Upper lobe of left lung (tissue), 6 donors: ENCODE measurements at places on chromosomes 5 and 9.

GRCh38 chr9:105251733-105252404 lies 7.4 kb downstream of the SLC44A1 start:
- H3K27ac ChIP-seq: no peak overlapping the region
- no peak overlapping the region for H3K4me3 ChIP-seq
- DNase-seq: no peak
- H3K27me3 ChIP-seq: no peaks in the 10 kb centered on the region

DNA sequence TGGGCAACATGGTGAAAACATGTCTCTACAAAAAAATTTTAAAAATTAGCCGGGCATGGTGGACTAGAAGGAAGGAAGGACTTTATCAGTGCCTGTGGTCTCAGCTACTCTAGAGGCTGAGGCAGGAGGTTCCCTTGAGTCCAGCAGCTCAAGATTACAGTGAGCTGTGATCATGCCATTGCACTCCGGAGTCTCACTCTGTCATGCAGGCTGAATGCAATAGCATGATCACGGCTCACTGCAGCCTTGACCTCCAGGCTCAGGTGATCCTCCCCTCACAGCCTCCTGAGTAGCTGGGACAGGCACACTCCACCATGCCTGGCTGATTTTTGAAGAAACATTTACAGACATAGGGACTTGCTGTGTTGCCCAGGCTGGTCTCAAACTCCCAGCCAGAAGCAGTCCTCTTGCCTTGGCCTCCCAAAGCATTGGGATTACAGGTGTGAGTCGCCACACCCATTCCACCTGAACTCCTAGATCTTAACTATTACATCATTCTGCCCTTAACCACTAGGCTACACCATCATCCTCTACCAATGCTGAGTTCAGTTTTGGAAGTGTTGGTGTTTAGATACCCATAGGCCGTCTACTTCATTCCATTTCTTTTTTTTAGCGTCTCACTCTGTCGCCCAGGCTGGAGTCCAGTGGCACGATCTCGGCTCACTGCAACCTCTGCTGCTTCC lies 2.0 kb upstream of the URM1 start:
- no peak for DNase-seq
- no peaks in the 10 kb centered on the region for H3K27me3 ChIP-seq
- peaks cover 27% of the 10 kb centered on the region for H3K4me1 ChIP-seq
- H3K4me3 ChIP-seq: no peak overlapping the region
- no peak overlapping the region for H3K27ac ChIP-seq

GRCh38 chr5:91898019-91898418 lies 514.9 kb upstream of the ARRDC3 start:
- H3K4me3 ChIP-seq: no peak overlapping the region
- no peak for DNase-seq
- H3K27ac ChIP-seq: no peak overlapping the region
- no peaks in the 10 kb centered on the region for H3K27me3 ChIP-seq
- H3K36me3 ChIP-seq: no peaks in the 10 kb centered on the region

DNA sequence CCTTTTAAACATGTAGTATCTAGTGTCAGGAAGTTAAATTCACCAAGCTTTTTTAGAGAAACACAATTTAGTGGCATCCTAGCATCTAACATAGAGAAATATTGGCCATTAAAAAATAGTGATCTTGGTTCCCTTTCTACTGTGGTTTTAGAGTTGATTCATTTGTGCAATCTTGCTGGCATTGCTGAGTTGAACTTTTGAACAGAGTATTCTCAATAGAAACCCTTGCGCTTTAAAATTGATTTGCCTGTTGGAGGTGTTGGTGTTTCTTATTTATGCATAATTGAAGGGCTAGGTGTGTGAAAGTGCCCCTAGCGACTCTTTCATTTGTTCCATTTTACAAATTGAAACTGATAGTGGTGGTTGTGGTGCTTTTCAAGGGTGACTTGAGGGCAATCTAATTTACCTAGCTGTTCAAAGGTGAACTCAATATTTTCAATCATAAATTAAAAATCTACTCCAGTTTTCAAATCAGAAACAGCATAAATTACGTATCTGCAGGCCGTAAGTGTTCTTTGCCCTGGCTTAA lies 73.0 kb upstream of the MPDZ start:
- DNase-seq: no peak
- no peaks in the 10 kb centered on the region for H3K36me3 ChIP-seq
- no peaks in the 10 kb centered on the region for H3K27me3 ChIP-seq
- H3K4me1 ChIP-seq: no peaks in the 10 kb centered on the region
- no peak overlapping the region for H3K4me3 ChIP-seq

DNA sequence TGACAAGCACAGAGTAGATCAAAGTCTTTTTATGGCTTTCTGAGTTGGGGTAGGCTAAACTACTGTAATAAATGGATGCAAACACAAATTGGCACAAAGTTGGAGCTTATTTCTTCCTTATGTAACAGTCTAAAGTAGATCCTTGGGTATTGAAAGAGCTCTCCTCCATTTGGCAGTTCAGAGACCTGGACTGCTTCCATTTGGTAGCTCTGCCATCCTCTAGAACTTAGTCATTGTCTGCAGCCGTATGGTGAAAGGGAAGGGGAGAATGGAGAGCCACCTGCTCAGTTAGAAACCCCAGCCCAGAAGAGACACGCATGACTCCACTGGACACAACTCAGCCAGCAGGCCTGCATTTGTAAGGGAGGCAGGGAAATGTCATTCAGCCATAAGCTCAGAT lies 345.0 kb downstream of the DMAC1 start:
- no peaks in the 10 kb centered on the region for H3K27me3 ChIP-seq
- no peak overlapping the region for H3K4me3 ChIP-seq
- no peak for DNase-seq
- no peaks in the 10 kb centered on the region for H3K36me3 ChIP-seq

GRCh38 chr9:90783552-90783951 lies 18.1 kb upstream of the SYK start:
- H3K4me3 ChIP-seq: no peak overlapping the region
- H3K4me1 ChIP-seq: no peaks in the 10 kb centered on the region
- H3K27me3 ChIP-seq: no peaks in the 10 kb centered on the region
- H3K36me3 ChIP-seq: no peaks in the 10 kb centered on the region

DNA sequence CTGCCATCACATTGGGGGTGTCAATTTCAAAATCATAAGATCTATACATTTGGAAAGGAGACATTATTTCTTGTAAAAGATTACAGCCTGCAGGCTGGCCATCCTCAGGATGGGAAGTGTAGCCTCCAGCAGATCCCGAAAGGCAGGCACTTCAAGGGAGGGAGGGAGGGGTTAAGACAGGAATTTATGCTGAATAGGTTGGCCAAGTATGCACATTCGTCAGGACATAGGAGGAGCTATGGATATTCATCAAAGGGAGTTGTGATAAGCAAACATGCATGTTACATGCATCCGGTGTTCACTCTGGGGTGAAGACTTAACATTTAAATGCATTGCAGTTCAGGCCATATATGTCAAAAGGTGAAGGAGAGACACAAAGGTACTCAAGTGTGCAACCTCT lies 119.4 kb downstream of the CEP120 start:
- no peak for DNase-seq
- no peaks in the 10 kb centered on the region for H3K36me3 ChIP-seq
- H3K27ac ChIP-seq: no peak overlapping the region
- H3K4me3 ChIP-seq: no peak overlapping the region
- H3K27me3 ChIP-seq: no peaks in the 10 kb centered on the region

DNA sequence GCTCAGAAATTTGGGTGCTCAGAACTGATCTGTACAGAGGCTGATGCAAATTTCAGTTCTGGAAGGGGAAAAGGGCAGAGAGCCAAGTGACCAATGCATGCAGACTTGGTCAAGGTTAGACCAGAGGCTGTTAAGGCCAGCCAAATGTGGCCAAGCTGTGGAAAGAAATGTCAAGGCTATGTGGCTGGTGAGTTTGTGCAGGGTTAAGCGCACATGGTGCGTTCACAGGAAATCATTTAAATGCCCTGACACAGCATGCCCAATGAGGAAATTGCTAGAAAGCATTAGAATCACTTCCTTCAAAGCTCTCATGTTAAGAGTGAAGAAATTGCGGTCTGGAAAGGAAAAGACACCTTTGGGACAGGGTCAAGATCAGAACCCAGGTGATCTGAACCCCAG lies 58.0 kb downstream of the PTPN3 start:
- no peak overlapping the region for H3K27ac ChIP-seq
- H3K27me3 ChIP-seq: no peaks in the 10 kb centered on the region
- no peaks in the 10 kb centered on the region for H3K36me3 ChIP-seq
- H3K4me1 ChIP-seq: no peaks in the 10 kb centered on the region
- no peak for DNase-seq

DNA sequence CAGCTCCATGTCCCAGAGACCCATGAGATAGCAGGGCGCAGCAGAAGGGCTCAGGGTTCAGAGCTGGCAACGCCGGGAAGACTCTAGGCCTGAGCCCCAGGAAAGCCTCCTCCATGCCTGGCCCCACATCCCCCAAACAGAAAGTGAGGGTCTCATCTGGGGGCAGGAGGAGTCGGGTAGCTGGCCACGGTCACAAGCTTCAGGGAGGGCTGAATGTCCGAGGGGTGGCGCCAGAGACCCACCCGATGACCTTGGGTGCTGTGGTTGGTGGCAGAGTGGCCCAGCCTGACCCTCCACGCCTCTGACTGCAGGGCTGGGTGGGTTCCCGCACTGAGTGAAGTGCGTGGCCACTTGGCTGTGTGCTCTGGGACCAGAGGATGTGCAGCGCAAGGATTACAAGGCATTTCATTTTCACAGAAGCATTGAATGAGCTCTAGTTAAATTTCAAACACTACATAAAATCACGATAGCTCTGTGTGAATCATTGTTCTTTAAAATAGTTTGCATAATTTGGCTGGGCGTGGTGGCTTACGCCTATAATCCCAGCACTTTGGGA lies 3.0 kb downstream of the C8G start:
- peaks cover 38% of the 10 kb centered on the region for H3K4me1 ChIP-seq
- H3K27me3 ChIP-seq: no peaks in the 10 kb centered on the region
- H3K4me3 ChIP-seq: no peak overlapping the region
- no peaks in the 10 kb centered on the region for H3K36me3 ChIP-seq

GRCh38 chr9:129394061-129394885 lies 216.2 kb upstream of the IER5L start:
- peaks cover 2% of the 10 kb centered on the region for H3K4me1 ChIP-seq
- no peaks in the 10 kb centered on the region for H3K27me3 ChIP-seq
- no peak for DNase-seq

DNA sequence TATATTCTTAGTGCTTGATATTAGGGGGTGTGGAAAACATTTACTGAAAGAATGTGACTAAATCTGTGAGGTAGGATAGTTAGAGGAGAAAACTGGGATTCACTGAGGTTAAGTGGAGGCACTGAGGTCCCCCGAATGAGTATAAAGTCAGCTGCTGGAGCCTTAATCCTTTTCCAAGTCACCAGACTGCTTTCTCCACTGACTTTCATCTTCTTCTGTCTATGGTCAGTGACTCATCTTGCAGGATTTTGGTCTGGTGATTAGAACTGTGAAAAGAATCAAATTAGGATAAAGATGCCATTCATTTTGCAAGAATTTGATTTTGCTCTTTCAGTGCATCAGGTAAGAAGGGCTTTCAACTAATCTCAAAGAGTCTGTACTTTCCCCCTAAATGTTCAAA lies 89.3 kb upstream of the ALDH1A1 start:
- no peak for DNase-seq
- no peak overlapping the region for H3K4me3 ChIP-seq
- H3K27me3 ChIP-seq: no peaks in the 10 kb centered on the region
- H3K27ac ChIP-seq: no peak overlapping the region
- H3K36me3 ChIP-seq: no peaks in the 10 kb centered on the region
- peaks cover 8% of the 10 kb centered on the region for H3K4me1 ChIP-seq

DNA sequence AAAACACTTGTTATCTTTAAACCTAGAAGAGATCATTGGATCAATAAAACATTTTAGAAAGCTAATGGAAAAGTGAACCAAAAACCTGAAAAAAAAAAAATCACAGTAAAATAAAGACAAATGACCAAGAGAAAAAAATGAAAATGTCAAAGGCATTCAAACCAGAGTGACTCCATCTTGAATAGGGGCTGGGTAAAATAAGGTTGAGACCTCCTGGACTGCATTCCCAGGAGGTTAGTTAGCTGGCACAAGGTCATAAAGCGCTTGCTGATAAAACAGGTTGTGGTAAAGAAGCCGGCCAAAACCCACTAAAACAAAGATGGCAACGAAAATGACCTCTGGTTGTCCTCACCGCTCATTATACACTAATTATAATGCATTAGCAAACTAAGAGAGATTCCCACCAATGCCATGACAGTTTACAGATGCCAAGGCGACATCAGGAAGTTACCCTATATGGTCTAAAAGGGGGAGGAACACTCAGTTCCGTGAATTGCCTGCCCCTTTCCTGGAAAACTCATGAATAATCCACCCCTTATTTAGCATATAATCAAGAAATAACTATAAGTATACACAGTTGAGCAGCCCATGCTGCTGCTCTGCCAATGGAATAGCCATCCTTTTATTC lies 116.7 kb upstream of the NEK6 start:
- H3K4me3 ChIP-seq: no peak overlapping the region
- no peaks in the 10 kb centered on the region for H3K36me3 ChIP-seq
- no peaks in the 10 kb centered on the region for H3K27me3 ChIP-seq
- no peak for DNase-seq
- no peak overlapping the region for H3K27ac ChIP-seq
